ENCODE measurements at places on chromosomes 6 and 20.

- DNase-seq, result no peak
Observed at GRCh38 chr6:79898076-79898475, 49.3 kb downstream of the ELOVL4 start.

GRCh38 chr20:35539756-35540212 is 2.1 kb upstream of the ERGIC3 start:
- DNase-seq, result no peak

GRCh38 chr6:101393251-101393828 is at the start of gene GRIK2:
Gene GRIK2, plus strand, starts transcription at chr6:101393708.
- no peak for DNase-seq

GRCh38 chr6:1702580-1703051 is 92.9 kb downstream of the FOXC1 start:
- DNase-seq, result no peak

GRCh38 chr6:157757430-157758403 is 65.3 kb upstream of the SNX9 start:
- no peak for DNase-seq

- DNase-seq, result no peak
Observed at GRCh38 chr6:75819776-75820487, 70.9 kb downstream of the MYO6 start.

DNA sequence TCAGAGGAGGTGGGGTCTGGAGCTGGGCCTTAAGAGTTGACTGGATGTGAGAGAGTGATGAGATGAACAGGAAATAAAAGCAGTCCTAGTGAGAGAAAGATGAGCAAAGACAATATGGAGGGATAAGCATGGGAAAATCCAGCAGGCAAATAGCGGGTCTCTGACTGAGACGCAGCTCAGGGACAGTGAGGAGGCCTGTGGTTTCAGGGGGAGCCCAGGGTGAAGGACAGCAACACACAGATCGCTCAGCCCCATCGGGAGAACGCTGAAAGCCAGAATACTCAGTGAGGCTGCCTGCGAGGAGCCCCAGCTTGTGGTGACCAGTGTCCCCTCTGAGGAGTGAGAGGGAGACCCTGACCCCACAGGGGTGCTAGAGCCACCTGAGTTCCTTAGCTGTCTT is 16.8 kb upstream of the DCDC2 start:
- no peak for DNase-seq

DNA sequence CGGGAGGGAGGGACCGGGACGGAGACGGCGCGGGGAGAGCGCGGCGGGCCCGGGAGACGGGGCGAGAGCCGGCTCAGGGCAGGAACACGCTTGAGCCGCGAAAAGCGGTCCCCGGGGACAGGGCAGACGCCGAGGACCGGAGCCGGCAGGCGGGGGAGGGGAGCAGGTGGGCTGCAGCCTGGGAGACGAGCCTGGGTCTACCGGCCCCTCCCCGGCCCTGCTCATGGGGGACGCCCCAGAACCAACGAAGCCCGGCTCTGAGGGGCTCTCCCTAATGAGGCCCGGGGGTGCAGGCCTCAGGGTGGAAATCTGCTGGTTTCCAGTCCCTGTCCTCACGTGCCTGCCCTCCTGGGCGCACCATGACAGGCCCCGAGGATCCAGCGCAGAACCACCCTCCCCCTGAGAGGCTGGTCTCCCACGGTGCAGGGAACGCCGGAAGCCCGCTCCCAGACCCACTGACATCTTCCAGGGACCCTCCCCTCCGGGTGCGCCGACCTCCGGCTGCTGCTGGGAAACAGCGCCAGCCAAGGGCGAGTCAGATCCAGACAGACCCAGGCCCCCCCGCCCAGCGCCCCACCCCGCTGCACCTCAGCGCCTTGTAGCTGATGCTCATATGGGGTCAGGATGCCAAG is 571 bp upstream of the EEF1A2 start:
- no peak for DNase-seq

DNA sequence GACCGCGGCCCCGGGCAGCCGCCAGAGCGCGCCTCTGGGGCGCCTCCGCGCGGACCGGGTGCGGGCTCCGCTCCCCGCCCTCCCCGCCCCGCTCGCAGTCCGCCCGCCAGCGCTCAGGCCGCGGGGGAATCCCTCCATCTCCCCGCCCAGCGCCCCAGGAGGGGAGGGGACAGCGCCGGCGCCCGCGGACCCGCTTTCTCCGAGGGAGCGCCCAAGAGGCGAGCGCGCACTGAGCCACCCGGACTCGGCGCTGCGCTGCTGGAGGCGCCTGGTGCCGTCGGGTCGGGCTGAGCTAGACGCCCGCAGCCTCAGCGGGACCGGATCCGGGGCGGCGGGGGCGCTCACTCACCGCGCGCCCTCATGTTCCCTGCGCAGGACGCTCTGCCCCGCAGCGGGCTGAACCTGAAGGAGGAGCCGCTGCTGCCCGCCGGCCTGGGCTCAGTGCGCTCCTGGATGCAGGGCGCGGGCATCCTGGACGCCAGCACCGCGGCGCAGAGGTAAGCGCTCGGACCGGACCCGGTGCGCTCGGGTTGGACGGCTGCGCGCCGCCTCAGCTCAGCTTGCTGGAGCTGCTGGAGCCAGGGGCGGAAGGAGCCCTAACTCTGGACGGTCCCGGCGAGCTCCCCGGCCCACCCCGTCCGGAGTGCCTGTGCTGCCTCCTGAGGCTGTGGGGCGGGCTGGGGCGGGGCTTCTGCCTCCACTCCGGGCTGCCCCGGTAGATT is 867 bp downstream of the EBF4 start:
- DNase-seq, result no peak

GRCh38 chr20:7967199-7967844 is 27.1 kb upstream of the HAO1 start:
- DNase-seq, result peak; percentile 44

DNA sequence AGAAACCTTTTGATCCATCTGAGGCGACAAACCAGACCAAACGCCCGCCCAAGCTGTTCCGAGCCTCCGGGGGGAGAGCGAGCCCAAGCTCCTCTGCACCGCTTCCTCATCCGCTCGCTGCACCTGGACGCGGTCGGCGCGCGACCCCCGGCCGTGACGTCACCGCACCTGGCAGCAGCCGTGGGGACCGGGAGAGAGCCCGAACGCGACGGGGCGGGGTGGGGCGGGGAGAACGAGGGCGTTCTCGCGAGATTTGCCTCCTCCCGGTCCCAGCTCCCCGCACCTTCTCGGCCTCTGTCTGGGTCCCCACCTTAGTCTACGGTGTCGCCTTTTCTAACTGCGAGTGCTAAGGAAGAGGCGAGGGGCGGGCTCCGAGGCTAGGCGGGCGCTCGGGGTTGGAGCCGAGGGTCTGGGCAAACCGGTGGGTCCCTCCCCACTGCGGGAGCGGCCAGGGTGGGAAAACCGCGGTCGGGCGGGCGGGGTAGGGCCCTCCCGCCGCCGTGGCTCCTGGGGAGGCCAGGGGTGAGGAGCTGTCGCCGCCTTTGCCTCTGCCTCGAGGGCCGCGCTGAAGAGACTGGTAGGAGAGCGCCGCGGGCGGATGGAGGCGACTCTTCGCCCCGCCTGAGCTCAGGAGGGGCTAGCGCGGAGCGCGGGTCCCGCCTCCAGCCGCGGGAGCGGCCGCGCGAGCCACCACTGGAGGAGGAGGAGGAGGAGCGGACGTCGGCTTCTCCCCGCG is at the start of gene CD2AP:
CD2AP (plus strand) TSS at position 293 of the 736 bp plus-strand sequence. CDS start 456 bp downstream, outside the sequence.
- DNase-seq, result peak; percentile 74

GRCh38 chr6:15326067-15326614 is 80.3 kb downstream of the JARID2 start:
- no peak for DNase-seq

GRCh38 chr20:63027221-63027921 is 20.6 kb upstream of the BHLHE23 start:
- no peak for DNase-seq

GRCh38 chr6:137925141-137925698 is 58.2 kb downstream of the TNFAIP3 start:
- DNase-seq, result no peak

DNA sequence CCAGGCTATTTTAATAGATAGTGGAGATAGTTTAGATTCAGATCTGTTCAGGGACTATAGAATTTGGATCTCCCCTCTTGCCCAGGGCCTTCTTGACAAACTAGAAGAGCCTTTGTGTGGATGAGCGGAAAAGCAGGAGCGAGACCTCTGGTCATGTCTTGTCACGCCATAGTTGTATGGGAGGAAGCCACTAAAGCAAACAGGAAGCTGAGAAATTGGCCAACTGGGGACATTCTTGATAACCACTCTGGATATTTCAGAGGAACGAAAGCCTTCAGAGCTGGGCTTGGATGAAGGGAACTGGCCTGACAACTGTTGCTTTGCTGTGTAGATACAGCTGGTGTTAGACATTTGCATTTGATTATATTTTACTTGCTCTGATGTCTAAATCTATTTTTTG is 54.1 kb upstream of the EXOC2 start:
- DNase-seq, result peak; percentile 27

DNA sequence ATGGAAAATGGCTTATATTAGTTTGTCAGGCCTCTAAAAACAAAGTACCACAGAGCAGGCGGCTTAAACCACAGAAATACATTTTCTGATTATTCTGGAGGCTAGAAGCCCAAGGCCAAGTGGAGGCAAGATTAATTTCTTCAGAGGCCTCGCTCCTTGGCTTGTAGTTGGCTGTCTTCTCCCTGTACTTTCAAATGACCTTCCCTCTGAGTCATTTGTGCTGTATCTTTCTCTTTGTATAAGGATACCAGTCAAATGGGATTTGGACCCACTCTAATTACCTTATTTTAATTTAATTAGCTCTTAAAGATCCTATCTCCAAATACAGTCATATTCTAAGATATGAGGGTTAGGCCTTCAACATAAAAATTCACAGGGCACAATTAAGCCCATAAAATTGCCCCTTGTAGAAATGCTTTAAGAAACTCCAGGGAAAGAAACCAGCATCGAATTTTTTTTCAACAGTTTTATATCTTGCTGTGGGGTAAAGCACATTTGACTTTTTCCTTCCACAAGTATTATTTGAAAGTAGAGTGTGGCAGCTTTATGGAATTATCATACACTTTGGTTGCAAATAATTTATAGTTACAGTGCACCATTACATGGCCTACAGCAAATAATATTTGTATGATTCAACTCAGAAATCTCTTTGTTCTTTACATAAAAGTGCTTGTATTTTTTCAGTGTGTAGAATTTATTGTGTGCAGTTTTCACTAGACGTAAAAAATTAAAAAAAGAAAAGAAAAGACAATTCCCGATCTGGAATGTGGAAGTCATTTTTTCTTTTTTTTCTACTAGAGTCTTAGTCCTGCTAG is 706.1 kb downstream of the KIF16B start:
- no peak for DNase-seq

DNA sequence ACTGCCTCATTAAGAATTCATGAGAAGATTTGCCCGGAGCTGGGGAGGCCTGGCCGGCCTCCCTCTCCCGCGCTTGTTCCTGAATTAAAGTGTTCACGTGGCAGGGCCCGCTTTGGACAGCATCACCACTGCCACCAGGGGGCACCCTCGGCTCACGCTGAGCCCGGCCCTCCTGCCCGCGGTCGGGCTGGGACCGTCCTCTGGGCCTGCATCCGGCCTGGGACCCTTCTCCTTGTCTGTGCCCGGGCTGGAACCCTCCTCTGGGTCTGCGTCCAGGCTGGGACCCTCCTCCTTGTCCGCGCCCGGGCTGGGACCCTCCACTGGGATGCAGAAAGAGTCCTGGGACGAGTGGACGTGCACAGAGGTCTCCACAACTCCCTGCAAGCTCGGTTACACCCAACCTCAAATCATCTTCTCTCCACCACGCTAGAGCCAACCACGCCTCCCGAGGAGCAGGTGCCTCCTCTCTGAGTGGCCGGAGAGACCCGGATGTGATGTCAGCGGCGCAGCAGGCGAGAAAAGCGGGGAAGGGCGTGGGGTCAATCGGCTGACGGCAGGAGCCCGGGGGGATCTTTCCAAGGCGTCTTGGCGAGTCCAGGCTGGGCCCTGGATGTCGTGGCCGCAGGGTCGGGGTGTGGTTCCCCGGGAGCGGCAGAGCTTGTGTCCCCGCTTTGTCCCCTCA is 50.9 kb upstream of the DACT2 start:
- no peak for DNase-seq

DNA sequence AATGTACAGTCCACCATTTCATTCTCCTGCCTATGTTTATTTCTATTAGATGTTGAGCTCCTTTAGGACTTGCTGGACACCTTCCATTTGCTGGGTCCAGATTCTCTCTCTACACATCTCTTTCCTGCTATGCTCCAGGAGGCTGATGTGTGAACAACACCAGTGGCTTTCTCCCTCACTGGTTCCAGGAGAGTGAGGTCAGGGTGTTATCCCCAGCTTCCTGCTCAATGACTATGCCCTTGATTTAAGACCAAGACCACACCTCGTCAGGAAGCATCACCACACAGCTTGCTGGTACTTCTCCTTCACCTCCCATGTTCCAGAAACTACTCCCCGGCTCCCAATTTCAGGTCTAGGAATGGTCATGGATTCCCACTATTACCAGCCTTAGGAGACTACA is 31.3 kb upstream of the E2F3 start:
- no peak for DNase-seq

Measured in fibroblast of gingiva (primary cell).